ENCODE measurements at places on chromosomes 7 and 10.

GRCh38 chr7:151007469-151007898 is 16.7 kb downstream of the NOS3 start:
- DNase-seq = no peak

DNA sequence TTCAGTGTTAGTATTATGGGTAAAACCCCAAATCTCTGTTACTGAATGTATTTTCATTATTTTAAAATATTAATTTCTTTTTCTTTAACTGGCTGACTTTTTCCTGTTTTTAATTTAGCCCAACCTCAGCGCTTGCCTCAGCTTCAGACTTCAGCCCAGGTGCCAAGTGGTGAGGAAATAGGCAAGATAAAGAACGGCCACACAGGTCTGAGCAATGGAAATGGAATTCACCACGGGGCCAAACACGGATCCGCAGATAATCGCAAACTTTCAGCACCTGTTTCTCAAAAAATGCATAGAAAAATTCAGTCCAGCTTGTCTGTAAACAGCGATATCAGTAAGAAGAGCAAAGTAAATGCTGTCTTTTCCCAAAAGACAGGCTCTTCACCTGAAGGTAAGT is 57.5 kb downstream of the MDFIC start:
- DNase-seq = no peak

GRCh38 chr7:84735011-84735410 is 451.8 kb downstream of the SEMA3D start:
- DNase-seq = no peak

DNA sequence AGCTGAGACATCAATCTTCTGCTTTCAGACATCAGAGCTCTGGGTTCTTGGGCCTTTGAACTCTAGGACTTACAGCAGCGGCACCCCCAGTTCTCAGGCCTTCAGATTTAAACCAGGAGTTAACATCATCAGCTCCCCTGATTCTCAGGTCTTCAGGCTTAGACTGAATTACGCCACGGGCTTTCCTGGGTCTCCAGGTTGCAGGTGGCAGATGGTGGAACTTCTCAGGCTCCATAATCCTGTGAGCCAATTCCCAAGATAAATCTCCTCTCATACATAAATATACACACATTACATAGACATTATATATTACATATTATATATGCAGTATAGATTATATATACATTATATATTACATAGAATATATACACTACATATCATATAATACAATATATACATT is 408.9 kb upstream of the AUTS2 start:
- DNase-seq = no peak

DNA sequence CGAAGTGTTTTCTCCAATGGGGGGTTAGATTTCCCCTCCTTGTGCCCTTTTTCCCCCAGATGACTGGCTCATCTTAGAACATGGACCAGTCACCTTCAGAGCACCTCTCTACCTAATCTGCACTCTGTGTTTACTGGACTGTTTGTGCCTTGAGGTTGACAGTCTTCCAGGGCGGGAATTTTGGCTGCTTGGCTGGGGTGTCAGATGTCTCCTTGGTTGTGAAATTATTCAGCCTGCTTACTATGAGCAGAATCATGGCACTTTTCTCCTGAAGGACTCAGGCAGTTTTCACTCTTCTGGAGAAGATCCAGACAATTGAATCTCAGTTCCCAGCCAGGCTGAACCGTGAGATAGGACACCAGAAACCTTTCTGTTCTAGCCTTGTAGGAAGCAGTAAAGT is 60.3 kb upstream of the NFKB2 start:
- DNase-seq = no peak

DNA sequence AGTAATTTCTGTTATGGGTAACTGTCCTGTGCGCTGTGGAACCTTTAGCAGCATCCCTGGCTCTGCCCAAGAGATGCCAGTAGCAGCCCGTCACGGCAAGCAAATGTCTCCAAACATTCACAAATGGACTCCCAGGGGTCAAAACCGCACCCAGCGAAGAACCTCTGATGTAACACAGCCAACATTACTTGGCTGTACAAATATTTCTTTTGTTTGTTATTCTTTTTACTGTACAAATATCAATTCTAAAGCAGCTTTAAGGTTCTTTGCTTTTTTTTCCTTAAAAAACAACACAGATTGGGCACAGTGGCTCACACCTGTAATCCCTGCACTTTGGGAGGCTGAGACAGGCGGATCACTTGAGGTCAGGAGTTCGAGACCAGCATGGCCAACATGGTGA is 182.5 kb downstream of the KMT2E start:
- DNase-seq = no peak

GRCh38 chr7:85522070-85522469 is 335.2 kb upstream of the SEMA3D start:
- no peak for DNase-seq

DNA sequence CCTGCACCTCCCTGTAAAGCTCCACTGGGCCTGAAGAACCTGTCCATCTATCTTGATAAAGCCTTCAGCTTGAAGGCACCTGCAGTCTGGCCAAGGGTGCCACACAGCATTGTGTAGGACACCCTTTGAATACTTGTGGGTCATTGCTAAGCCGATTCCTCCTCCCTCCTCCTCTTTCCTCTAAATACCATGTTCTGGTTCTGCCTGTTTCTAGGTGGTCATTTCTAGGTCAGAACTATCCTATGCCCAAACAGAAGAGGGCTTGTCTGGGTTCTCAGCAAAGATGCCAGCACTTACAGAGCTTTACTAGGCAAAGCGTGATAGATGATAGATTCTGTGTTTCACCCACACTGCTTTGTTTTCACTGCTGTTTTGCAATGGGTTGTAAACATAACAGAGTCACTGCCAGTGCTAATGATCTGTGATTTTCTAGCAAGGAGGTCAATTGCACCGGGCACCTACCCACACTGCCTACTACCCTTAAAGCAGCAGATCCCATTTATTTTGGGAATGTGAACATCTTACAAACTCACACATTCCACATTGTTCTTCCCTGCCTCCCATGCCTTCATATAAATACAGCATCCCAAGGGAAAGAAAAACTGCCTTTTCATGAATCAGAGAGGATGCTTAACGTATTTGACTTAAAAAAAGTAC is 279.1 kb upstream of the PITRM1 start:
- no peak for DNase-seq

DNA sequence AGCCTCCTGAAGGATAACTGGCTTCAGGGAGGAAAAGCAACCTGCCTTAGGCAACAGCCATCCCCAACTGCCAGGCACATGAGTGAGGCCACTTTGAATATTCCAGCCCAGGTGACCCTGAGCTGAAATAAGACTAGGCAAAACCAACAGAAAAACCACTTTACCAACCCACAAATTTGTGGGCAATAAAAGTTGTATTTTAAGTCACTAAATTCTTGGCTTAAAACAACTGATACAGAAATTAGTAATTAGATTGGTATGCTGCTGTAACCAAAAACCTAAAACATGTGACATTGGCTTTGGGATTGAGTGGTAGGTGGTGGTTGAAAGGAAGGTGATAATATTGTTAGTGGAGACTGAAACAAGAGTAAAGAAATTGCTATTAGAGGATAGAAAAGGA is 39.9 kb downstream of the ABCB4 start:
- DNase-seq = no peak

- DNase-seq = no peak
These were observed 11.8 kb downstream of the CCSER2 start for GRCh38 chr10:84340187-84340586.

DNA sequence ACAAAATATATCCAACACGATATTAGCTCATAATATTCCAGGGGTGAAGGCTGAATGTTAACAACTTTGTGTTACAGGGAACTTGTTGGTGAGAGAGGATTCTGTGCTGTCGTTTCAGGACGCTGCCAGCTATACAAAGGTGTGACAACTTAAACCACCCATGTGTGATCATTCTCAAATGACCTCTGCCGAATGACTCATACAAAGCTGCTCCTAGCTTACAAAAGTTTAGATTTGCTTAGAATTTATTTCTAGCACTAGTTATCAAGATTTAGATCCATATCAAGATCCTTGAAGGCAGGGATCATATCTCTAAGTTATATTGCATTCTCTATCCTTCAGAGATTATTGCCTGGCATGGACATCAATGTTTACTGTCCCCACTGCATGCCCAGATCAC is 65.3 kb downstream of the COBL start:
- DNase-seq = no peak

DNA sequence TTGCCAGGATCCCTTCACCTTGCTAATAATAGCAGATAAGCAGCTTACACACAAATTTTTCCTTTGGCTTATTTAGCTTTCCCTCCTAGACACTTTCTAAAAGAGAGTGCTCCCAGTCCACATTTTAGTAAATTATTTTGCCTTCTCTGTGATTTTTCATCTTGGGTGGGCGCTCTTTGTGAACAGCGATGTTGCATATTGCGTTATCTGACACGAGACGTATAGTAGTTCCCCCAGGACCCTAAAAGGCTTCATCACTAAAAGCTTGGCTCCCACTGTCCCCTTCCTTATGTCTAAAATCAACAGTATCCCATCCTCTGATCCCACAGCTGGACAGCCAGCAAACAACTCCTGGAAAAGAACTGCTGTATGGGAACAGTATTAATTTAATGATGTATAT is 232.9 kb downstream of the DYNC1I1 start:
- DNase-seq = no peak

- no peak for DNase-seq
These were observed 904.1 kb downstream of the KCNMA1 start for GRCh38 chr10:76733441-76733936.

DNA sequence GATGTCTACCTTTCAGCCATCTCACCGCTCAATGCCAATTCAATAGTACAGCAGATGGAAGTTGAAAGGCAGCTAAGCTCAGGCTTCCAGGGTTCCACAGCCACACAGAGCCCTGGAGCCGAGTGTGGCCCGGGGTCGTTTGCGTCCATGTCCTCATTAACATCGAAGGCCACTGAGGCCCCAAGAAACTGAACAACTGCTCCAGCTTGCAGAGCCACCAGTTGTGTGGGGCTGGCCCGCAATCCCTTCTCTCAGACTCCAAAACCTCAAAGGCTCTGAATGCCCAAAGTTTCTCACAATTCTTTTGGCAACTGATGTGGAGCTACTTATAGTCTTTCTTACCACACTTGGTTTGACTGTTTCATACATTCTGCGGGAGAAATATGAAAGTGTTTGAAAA is 31.1 kb downstream of the NOD1 start:
- DNase-seq = no peak

DNA sequence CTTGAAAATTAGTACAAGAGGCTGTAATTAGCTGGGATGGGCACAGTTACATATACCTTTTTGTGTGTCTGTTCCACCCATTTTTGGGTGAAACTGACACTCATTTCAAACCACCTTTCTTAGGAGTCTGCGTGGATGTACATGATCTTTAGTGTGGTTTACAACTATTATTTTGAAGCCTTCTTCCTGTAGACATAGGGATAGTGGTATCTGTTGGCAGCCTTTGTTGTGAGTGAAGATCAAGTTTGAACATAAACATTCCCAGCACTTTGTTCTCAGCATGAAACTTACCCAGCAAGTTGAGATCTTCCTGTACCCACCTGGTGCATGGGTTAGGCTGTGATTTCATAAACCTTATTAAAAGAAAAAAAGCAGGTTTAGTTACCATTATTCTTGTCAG is 2.0 kb downstream of the BAG3 start:
- DNase-seq = no peak

DNA sequence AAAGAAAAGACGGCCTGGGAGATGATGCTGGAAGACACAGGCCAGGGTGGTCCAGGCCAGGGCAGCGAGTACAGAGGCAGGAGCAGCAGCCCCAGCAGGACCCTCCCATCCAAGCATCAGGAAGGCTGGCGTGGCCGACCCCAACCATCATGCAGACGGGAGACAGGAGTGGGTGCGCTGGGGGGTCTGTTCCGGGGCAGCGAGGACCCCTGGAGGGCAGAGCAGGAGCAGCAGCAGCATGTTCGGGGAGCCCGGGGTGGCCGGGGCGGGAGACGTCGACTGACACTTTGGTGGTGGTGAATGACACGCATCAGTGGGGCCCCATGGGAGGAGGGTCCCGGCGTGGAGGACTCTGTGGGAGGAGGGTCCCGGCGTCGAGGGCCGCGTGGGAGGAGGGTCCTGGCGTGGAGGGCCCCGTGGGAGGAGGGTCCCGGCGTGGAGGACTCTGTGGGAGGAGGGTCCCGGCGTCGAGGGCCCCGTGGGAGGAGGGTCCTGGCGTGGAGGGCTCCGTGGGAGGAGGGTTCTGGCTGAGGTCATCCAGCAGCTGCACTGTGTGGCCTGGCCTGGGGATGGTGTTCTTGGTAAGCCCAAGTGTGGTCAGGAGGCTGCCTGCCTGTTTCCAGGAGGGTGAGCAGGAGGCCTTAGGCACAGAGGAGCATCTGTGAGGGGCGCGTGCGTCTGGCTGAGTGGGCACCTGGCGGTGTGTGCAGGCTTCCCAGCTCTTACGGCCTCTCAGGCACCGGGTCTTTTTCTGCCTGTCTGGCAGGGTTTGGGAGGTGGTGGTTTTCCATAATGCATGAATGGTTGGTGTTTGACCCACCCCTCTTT is 38.9 kb downstream of the FAM20C start:
- DNase-seq = no peak

- DNase-seq = no peak
These were observed 191.8 kb downstream of the ZMYND11 start for GRCh38 chr10:326894-327635.
